ENCODE measurements at places on chromosomes 6 and 20. TPM values are rescaled to one million over a fixed set of nuclear protein-coding genes. Genes with fewer than 3 reads are reported as not detected.

ITPR3 gene
- 1.7 TPM for total RNA-seq

ILRUN gene
- total RNA-seq: 32.2 TPM

TAAR8 gene
- not detected for total RNA-seq

HMGCLL1 gene
- total RNA-seq: not detected

RBPJL gene
- total RNA-seq: not detected

COL9A3 gene
- total RNA-seq: 0.28 TPM

DSP gene
- total RNA-seq: 23.6 TPM

LAMA5 gene
- total RNA-seq: 0.90 TPM

HLA-DRB1 gene
- not detected for total RNA-seq

- no peak for DNase-seq
These were observed 16.4 kb downstream of the RNF217 start for GRCh38 chr6:124978451-124979293.

DNA sequence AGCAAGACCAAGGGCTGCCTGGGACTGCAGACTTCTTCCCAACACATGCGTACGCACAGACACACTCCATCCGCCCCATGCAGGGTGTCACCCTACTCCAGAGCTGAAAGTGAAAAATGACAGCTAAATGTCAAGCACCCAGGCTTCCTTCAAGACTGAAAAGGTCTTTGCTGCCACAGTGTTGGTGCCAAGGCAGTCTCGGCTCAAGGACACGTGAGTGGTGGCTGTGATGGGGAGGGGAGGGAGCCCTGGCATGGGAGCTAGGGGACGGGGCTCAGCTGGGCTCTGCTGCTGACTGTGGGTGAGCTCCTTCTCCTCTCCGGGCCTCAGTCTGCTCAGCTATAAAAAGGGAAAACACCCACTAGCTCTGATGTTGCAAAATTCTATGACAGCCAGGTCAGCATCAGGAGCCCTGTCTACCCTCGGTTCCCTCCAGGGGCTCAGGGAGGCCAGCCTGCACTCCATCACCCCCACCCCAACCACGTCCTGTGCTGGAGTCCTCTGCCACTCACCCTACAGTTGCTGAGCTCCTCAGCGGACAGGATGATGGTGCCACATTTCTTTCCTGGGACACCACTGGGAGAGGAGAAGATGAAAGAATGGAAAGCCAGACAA lies 47.6 kb downstream of the CPNE5 start:
- DNase-seq: no peak

DNA sequence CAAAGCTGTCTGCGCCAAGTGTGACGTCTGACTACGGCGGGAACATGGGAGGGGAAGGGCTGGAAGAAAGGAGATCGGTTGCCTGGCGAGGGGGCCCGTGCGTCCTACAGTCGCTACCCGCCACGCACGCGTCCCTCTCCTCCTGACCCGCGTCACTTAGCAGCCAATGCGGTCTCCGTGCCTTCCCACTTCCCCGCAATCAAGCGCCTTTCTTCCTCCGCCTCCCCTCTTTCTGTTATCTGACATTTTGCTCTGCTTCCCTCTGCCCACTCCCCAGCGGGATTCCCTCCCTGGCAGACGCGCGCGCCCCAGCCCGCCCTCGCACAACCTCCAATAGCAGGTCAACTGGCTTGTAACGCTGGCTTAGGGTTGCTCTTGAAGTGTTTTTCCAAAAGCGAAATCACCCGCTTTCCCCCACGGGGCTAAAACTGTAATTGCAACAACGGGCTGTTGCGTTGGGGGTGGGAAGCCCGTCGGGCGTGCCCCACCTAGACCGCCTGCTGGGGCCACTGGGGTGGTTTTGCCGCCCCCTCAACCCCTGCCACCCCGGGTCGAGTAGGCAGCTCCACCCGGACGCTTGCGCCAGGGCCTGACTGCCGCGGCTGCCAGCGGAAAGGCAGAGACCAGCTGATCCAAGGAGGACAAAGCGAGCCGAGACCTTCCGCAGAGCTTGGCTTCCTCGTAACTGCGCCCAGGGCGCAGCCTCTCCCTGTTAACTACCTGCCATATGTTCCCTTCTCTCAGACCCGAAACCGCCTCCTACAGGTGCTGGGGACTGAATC lies 6.2 kb upstream of the SOX4 start:
- peak; percentile 58 for DNase-seq

GRCh38 chr6:77264970-77265369 lies 198.3 kb downstream of the HTR1B start:
- no peak for DNase-seq

DNA sequence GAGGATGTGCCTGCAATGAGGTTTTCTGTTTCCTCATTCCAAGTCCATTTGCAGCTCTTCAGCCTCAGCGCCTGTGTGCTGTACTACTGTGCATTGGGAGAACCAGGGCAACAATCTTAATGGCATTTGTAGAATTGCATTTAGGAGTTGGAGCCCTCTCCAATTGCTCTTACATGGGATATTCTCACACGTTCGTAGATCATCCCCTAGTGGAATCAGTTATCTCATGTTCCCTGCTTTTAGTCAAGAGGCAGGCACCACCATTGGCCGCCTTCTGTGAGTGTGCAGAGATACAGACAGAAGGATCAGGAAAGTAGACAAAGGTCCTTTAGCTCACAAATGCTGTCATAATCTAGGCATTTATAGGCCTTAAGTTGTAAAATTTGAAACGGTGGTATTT lies 84.2 kb upstream of the RGS17 start:
- no peak for DNase-seq

DNA sequence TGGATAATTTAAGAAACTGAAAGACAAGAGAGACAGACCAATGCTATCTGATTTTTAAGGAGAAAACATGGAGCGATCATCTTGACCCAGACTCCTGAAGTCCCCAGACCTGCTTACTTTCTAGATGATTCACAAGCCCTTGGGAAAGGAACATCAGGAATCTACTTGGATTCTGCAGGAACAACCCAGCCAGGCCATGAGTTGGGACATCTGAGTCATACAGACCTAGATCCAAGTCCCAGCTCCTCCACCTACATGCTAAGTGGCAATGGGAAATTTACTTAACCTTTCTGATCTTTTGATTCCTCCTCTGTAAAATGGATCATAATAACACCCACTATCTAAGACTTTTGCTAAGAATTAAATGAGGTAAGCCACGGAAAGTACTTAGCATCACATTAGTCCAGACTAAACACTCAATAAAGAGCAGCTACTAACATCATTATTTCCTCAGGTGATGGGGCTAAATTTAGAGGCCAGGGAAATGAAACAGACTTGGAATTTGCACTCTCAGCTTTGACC lies 61.0 kb upstream of the MAFB start:
- DNase-seq: no peak

- no peak for DNase-seq
These were observed 56.6 kb upstream of the BLCAP start for GRCh38 chr20:37584238-37584807.

DNA sequence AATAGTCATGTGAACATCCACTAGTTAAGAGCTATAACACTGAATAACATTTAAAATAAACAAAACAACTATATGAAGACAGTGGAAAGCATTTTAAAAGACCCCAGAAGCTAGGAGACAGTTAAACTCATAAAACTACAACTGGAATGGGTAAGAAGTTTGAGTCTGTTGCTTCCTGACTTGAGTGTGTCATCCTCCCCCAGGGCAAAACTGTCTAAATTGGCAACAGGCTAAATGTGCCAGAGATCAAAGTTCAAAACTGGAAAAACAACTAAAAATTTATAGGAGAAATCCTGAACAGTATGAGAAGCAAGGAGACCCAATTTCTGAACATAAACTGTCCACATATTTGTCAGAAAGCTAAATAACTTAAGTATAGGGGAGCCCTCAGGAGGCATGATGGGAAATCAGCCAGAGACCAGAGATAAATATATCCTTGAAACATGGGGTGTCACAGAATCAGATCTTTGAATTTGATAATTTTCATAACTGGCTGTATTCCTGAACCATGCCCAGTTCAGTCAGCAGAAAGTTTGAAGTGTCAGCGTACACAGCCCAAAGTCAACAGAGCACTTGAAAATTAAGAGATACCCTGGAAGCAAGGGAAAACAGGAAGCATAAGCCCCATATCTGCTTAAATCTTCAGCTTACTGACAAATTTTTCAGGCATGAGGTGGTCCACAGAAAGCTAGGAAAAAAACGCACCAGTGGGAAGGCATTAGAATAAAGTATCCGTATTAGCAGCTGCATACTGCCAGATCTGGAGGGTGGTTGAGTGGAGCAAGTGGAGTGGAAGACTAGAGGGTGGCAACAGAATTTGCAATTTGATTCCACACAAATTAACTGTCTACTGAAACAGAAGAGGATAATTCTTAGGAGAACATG lies 516.1 kb upstream of the MAN1A1 start:
- DNase-seq: no peak

DNA sequence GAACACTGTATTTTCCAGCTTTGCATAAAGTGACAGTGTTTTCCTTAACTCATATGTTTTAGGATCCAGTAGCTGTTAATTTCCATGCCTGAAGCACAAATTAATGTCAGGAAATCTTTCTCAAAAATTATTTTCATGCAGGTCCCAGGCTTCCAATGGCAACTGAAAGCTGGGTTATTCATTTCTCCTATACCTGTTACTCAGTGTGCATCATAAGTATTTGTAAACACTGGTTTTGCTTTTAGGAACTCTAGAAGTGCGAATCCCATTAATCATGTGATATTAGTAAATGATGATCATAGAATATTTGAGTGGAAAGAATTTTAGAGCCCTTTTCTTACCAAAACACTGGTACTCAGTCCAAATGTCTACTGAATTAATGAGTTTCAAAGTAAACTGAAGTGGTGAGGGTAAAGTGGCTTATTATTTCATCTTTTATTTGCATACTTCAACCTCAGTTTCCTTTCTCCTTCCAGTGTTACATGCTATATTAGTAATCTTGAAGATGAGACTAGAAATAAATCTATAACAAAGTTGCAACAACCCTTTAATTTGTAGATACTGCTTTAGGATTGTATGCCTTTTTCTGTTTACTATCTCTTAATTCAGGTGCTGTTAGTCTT lies 124.0 kb downstream of the ZFAND3 start:
- no peak for DNase-seq

GRCh38 chr20:19945732-19946670 lies 71.2 kb upstream of the NAA20 start:
- DNase-seq: no peak

GRCh38 chr6:136736281-136736960 lies 55.9 kb downstream of the MAP3K5 start:
- no peak for DNase-seq

- no peak for DNase-seq
These were observed 112.8 kb upstream of the PRND start for GRCh38 chr20:4608861-4609260.

- DNase-seq: no peak
These were observed 30.8 kb upstream of the IER3 start for GRCh38 chr6:30775104-30775503.

DNA sequence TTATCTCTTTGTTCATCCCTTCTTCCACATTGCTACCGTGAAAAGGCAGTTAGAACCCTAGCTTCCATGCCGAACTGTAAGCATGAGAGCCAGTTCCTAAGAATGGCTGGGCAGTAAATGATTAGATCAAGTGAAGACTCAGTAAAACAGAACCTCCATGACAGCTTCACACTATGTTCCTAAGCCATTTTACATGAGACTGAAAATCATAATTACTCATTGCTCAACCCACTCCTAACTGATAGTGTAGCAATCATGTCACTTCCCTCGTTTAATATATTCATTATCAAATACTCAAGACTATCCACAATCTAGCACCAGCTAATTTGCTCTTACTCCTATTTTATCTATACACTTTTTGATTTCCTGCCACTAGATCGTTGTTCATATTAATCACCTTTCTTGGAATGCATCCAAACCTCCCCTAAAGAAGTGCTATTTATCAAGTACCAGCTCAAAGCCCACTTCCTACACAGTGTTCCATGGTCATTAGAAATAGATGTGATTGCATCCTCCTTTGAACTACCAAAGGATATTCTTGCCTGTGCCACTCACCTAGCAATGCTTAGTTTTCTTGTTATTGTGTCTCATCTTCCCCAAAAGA lies 6.0 kb downstream of the TMEM30A start:
- no peak for DNase-seq

DNA sequence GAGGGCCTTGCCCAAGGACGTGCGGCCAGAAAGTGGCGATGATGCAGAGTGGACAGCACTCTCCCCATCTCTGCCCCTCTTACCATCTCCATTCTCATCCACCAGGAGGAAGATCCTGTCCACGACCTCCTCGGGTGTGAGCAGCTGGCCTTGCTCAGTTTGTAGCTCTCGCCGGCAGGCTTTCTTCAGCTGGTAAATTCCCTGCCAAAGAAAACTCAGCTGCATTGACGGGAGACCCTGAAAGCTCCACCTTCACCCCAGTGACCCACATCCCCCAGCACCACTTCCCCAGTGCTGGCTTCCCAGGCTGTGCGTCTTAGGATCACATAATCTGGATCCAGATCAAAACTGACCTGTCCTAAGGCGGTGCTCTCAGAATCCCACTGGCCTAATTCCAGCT lies 9.2 kb downstream of the GUCA1B start:
- no peak for DNase-seq

GRCh38 chr6:47307362-47308197 lies 2.1 kb downstream of the TNFRSF21 start:
- no peak for DNase-seq

DNA sequence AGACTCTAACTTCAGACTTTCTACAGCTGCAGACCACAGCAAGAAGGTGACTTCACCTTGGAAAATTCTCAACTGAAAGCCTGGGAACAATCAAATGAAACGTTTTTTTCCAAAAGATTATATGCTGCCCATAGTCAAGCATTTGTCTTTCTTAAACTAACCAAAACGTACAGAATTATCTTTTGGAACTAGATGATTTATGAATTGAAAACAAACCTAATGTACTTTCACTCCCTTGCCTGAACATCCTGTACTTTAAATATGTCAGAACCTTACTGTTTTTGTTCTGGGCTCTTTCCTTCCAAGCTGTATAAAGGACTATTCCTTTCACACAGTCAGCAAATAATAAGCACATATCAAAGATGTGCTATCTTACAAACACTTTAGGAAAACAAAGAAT lies 62.4 kb upstream of the TNFAIP3 start:
- DNase-seq: peak; percentile 52

DNA sequence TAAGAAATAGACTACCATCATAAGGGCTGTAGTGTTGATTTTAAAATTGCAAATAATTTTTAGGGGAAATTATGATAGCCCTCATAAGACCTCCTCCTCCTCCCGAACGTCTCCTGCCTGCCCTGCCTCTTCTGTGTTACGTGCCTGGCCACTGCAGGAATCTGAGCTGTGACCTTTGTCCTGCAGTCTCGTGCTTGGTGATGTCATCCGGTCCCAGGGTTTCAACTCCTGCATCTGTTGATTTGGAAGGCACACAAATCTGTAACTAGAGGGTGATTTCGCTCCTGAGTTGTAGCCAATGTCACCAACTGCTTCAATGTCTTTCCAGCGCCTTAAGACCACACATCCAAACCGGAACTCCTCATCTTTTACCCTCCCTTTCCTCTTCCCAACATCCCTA lies 163.2 kb downstream of the AIG1 start:
- no peak for DNase-seq

- DNase-seq: no peak
These were observed 88.1 kb downstream of the CDH4 start for GRCh38 chr20:61340157-61340556.
